ENCODE measurements at places on chromosomes 4 and X.

DNA sequence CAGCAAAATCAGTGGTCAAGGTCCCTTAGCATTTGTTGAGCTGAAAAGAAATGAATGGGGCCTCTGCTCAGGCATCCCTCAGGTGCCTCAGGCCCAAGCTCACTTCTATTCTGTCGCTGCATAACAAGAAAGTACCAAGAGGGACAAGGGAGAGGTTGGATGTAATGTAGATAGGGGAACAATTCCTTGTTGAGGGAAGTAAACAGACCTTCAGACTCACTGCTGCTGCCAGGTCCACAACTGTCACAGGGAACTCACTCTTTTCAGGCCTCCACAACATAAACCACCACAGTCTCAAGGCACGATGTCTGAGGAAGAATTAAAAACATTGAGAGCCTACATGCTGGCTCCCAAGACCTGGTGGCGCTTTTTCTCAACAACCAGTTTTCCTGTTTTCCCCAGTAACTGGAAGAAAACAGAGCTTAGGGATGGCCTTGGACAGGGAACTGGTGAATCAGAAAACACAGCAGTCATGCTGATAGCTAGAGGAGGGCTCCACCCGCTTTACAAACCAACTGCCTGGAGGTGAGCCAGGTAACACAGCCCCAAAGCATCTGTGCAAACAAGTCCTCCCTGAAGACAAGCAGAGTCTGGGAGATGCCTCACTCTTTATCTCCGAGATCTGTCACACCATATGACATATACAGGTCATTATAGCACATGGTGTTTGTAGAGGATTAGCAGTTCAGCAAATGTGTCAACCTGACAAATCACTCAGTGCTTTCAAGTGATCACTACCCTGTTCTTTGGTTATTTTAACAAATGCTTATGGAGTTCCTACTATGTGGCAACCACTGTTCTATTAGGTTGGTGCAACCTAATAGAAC, 14.3 kb upstream of the AWAT1 start:
- no peak for DNase-seq

- DNase-seq, result peak; percentile 23
These were observed 162.8 kb downstream of the PPP1R2C start for GRCh38 chrX:42615161-42615563.

DNA sequence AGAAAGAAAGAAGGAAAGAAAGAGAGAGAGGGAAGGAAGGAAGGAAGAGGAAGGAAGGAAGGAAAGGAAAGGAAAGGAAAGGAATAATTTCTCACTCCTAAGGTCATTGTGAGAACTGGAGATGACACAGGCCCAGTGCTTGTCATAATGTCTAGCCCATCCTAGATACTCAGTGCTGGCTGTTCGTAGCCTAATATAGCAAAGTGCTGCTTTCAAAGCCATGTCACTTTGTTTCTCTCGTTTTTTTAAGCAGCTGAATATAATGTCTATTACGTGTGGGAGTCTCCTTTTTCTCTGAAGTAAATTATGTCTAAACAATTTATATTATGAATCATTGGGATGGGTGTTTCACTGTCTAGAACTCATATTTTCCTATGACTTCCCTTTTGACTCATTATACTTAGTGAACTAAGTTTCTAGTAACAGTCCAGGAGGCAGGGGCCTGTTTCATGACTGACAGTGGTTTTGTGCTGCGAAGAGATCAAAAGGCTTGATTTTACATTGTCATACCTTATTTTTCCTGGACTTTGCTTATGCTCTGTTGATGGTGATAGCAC, 327.0 kb upstream of the ZFP42 start:
- no peak for DNase-seq

GRCh38 chr4:16674082-16674481, 224.4 kb downstream of the LDB2 start:
- DNase-seq, result no peak

DNA sequence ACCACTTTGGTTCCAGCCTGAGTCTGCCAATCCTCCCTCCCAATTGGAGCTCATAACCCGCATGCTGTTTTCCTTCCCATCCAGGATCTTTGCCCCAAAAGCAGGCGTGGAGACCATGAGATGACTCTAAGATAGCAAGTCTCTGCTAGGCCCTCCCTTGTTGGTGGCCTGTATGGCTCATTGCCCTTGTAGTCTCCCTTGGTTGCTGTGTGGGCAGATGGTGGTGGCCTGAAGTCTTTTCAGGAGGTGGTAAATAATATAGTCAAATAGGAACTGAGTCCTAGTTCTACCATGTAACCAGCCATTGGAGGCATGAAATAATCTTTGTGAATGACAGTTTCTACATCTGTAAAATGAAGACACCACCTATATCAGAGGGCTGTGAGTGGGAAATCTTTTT, 1.2 kb downstream of the ATP6AP1 start:
- DNase-seq, result no peak

DNA sequence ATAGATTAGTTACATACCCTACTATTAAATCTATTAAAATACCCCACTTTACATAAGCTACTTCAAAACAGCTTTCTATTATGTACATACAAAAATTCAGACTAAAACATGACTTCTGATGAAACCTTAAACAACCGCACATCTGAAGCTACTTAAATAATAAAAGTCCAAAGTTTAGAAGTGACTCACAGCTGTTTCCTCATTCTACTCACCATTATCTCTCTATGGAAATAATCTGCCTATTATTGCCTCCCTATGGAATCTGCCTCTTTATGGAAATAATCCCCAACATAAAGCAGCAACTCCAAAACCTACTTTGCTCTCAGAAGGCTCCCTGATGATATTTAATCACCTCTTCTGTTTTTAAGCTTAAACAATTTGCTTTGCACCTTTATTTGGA, 15.7 kb upstream of the BANK1 start:
- DNase-seq, result no peak
